ENCODE measurements at places on chromosomes 6 and 20.

DNA sequence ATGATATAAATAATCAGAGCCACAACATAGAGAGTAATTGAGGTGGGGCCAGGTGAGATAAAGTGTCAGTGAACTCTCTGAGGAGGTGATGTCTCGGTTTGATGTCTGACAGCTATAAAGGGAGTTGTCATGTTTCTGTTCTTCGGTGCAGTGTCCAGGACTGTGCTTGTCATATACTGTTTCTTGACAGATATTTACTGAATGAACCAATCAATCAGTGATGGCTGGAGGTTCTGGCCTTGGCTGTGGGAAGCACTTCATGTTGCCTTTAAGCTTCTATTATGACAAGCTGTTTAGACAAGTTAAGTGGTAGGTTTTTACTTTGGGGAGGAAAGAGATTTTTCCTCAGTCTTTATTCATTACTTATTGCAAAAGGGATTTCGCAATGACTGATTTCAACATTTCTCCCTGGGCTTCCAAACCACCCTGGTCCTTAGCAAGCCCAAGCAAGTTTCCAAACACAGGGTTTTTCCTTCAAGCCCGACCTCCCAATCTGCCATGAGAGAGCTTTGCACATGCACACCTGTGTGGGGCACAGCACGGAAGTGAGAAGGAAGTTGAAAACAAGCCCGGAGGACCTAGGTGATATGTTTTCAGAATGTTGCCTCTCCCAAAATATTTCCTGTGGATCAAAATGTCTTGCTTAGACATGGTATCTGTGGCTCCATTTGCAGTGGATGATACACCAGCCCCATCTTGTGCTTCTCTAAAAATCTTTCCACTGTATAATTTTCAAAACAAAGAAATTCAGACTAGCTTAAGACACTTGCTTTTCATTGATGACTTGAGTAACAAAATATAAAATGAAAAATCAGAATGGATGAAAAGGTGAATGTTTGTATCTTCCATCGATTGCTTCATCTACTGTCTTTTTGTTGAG, 567.3 kb upstream of the BTBD3 start:
- DNase-seq, result no peak

GRCh38 chr6:106530026-106530425, 99.3 kb downstream of the RTN4IP1 start:
- no peak for DNase-seq

DNA sequence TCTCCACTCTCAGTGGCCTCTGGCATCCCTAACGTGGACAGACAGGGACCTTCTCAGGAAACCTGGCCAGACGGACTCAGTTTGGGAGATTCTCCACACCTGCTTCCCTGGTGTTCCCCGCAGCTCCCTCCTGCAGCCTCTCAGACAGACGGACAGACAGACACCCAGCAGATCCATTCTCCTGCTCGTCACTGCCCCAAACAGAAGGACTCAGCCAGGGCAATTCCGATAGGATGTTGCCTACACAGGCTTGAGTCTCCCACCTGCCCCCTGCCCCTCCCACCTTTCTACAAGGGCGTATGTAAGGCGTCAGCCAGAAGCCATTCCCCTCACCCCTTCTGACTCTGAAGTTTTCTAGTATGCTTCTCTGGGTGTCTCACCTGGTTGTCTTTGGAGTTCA, 428 bp downstream of the CCM2L start:
- DNase-seq, result no peak

DNA sequence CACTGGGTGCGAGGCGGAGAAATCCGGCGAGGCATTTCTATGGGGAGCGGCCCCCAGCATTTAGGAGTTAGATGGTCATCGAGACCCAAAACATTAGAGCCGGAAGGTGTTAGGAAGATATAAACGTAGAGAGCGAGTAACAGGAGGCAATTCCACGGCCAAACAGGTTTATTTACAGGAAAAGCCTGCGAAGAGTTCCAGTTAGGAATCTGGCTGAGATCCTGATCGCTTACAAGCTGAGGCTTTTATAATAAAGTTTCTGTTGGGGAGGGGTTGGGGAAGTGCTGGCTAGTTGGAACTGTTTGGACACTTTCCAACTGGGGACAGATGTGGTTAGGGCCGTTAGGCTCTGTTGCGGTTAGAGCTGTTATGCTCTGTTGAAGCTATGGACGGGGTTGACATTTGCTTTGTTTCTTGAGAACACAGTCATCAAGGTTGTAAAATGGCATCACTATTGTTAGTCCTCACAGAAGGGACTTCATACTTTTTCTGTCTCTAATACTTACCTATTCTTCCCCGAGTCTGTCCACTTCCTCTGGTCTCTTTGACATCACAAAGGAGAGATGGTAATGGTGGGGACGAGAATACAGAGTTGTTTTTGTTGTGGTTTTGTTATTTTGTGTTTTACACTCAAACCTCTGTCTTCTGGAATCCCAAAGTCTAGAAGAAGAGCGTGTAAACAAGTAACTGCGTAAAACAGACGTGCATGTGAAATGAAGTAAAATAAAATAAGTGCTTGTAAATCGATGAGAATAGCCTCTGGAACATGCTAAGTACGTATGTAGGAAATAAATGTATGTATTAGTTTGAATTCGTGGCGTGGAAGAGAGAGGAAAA, 554 bp upstream of the ZSCAN31 start:
- no peak for DNase-seq

DNA sequence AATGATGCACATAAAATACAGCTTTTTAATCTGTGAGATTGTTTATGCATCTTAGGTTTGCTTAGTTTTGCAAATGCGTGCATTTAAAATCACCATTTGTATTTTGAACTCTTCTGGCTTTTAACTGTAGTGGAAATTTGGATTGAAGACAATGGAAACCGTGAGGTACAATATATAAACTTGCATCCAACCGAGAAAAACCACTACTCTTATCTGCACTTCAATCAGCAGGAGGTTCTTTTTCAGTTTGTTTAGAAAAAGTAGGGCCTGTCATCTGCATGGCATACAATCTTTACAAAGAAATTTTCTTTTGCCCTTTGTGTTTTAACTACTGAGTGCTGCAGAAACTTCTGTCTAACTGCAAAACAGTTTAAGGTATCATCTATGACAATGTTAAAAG, 132.8 kb downstream of the LAMA2 start:
- DNase-seq, result no peak

- DNase-seq, result no peak
Observed at GRCh38 chr6:161568885-161569456, 295.1 kb upstream of the AGPAT4 start.

GRCh38 chr6:28282926-28283325, 1.6 kb downstream of the PGBD1 start:
- no peak for DNase-seq

DNA sequence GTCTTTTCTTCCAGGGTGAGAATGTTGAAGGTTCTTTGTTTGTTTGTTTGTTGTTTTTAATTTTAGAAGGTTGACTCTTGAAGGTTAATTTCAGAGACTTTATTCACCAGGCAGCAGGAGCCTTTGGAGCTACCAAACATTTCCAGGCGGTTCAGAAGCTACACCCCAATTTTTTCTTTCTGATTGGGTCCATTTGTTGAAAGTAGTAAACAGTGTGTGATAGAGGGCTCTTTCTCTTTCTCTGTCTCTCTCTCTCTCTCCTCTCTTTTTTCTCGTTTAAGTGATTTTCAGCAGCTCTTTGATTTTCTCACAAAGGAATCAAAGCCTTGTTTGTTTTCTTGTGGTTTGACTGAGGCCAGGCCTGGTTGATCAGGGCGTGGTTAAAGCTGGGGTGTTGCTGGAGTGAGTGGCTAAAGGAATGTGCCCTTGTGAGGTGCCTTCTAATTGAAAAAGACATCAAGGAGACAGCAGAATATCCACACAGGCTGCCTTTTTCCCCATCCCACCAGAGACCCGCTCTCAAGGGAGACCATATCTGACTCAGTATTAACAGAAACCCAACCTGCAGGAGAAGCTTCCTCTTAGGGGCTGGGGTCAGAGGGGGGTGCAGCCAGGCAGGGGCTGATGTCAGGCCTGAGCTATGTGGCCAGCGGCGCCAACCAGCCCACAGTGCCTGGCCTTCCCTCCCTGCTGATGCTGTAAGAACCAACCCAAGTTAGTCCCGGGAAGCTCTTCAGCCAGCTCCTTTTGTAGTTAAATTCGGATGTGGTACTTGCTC, 40.4 kb upstream of the NAA20 start:
- DNase-seq, result no peak

DNA sequence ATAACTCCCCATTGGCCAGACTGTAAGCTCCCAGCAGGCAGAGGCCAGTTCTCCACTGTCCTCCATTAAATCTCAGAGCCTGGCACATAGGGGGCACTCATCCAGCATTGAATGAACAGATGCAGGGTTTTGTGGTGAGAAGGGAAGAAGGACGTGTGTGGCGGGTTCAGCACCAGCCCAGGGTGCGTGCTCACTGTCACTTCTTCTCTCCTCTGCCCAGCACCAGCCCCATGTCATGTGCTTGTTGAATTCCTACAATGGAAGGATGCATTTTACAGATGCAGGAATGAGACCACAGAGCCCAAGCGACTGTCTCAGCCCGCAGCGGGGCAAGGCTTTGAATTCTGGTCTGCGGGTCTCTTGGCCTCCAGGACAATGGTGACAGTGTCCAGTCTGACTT, 149.9 kb downstream of the CEBPB start:
- no peak for DNase-seq

DNA sequence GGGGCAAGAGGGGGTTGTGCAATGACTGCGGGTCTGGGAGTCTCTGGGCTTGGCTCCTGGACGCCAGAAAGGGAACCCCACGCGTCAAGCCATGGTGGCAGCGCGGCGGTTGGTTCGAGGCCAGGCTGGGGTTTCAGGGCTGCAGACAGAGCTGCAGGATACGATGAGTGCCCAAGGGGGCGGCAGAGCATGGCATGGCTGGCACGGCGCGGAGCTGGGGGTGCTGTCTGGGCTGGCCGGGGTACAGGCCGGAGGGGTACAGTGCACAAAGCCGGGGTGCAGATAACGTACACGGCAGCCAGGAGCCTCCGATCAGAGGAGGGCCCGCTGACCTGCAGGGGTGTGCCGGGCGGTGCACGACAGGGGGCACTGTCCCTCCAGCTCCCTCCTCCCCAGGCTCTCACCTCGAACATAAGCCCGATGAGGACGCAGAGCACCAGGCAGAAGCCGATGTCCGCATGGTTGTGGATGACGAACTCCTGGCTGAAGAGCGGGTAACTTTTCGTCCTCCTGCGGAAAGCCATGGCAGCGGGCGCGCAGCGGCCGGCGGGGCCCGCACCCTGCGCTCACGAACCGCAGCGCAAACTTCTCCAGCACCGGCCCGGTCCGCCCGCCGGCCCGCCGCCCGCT, 353 bp downstream of the TRAM2 start:
- DNase-seq, result peak; percentile 93

DNA sequence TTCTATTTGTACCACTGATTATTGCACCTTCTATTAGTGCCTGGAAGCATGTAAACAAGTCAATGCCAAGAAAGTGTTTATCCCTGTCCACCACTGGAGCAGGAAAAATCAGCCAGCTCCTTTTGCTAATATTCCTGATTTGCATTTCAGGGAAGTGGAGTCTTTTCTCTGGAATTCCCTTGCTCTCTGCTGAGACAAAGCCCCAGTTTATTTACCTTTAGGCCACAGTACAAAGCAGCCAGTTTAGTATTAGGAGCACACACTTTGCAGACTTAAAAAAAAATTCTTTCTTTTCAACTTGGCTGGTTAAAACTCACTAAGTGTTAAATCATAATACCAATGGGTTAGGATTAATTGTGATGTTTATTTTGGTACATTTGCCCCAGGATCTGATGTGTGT, 631.1 kb downstream of the PKHD1 start:
- DNase-seq, result no peak

DNA sequence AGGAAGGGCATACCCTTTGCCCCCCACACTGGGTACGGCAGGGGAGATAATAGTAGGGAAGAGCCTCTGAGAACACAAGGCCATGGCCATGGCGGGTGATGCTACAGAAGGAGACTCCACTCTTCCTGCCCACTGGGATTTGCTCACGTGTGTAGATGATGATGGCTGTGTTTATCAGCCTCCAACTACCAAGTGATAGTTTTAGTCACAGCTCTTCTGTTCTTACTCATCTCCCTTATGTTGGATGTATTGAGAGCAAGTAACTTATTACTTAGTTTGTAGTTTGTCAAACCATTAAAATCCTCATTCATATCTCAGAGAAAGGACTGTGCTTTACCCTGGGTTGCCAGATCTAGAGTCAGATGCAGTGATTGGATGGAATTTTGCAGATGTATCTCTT, 66.0 kb downstream of the CDH26 start:
- no peak for DNase-seq

DNA sequence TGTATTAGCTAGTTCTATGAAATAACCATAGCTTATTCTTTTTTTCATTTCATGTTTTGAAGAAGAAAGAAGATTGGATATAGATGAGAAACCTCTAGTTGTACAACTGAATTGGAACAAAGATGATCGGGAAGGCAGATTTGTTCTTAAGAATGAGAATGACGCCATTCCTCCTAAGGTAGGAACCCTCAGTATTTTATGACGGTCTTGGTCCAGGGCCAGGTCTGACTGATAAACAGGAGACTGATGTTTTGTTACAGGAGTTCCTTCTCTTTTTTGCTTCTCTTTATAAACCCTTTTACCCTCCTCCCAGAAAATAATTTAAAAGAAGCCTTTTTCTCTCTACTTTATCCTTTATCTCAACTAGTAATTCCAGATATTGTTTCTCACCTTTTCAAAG, 43.6 kb downstream of the AFDN start:
- DNase-seq, result no peak

DNA sequence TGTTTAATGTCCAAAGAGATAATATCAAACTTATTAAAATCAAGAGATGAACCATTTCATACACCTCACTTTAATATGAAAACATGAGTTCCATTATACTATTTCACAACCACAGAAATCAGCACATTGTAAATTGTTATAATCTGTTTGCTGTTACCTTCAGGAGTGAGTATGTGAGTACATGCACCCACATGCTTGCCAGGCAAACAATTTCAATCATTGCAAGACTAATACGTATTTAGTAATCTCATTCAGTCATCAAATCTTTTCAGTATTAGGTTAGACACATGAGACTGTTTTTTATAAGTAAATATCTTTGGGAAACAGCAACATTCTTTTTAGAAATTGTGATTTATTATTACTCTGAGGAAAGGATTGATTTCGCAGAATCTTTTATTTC, 9.3 kb upstream of the EPM2A start:
- DNase-seq, result no peak

- DNase-seq, result no peak
Observed at GRCh38 chr6:3663081-3663480, 88.4 kb downstream of the PXDC1 start.

- DNase-seq, result no peak
Observed at GRCh38 chr6:166032366-166033200, 135.1 kb downstream of the TBXT start.

DNA sequence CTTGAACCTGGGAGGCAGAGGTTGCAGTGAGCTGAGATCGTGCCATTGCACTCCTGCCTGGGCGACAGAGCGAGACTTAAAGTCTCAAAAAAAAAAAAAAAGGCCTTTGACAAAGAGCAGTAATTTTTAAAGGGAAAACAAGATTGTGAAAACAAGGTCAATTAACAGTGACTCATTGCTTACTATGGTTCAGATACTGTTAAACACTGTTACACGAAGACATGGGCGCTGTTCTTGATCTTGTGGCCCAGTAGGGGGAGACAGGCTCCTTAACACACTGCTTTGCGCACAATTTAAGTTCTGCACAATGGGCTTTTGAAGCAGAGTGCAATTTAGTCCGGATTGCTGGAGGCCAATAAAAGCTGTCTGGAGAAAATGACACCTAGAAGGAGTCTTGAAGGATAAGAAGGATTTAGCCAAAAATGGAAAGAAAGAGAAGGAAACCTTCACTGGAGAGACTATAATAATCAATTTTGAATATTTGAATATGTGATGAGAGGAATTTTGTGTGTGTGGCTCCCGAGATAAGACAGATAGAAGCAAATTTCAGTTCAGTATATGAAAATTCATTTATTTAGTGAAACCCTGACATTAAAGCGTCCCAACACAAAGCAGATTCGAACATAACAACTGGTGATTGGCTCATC, 6.0 kb upstream of the LATS1 start:
- peak; percentile 40 for DNase-seq
